Activated CD8-positive, alpha-beta T cell treated with anti-CD3 and anti-CD28 coated beads for 36 hours (primary cell): ENCODE measurements at places on chromosomes 1 and 21.

DNA sequence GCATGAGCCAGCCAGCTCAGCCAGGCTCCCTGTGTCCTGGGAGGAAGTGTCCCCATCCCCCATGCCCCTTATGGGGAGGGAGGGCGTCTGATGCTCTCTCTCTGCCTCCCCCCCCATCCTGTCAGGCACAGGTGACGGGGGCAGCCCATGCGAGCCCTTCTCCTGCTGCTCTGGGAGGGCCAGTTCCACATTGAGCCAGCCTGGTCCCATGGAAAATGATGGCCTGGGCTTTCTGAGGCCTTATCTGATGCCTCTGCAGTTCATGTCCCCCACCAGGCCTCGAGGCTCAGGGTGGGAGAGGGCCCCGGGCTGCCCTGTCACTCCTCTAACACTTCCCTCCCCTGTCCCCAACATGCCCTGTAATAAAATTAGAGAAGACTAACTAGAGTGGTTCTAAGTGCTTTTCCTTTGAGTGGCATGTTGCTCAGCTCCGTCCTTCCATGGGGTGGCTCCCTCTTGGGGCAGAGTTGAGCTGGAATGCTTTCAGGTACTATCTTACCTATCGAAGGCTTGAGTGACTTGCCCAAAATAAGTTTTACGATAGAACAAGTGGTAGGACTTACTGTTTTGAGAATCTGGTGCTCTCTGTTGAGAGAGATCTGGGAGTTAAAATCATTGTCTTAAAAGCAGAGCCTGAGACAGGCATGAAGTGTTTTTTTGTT lies 1.8 kb upstream of the MTFR1L start:
- DNase-seq, result no peak

DNA sequence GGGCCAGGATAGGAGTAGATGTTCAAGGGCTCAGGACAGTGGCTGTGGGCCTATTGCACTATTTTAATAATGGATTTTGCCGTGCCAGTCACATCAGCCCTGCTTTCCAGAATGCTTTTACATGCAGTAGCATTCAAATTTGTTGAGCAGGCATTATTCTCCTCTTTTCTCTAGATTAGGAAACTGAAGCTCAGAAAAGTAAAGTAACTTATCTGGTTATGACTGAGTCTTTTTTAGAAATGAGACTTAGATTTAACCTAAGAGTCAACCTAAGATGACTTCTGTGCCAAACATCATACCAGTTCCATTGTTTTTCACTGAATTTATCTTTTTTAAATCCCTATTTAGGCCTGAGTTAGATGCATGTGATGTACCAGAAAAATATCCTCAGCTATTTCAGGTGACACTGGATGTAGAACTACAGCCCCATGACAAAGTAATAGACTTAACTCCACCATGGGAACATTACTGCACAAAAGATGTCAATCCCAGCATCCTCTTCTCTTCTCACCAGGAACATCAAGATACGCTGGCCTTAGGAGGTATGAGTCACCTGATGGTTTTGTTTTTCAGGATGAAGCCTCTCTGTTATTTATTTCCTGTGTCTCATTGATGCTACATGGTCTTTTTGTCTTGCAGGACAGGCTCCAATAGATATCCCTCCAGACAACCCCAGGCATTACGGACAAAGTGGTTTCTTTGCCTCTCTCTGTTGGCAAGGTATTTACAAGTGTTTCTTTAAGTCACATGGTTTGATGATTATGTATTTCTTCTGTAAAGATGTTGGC lies 31.4 kb upstream of the LEPR start:
- DNase-seq, result no peak

GRCh38 chr1:19336543-19336942 lies 24.4 kb downstream of the SLC66A1 start:
- peak; percentile 73 for DNase-seq

- DNase-seq, result no peak
Measured at GRCh38 chr1:183812686-183813569, 8.0 kb downstream of the RGL1 start.

- no peak for DNase-seq
Measured at GRCh38 chr21:27953340-27954045, 986.6 kb upstream of the ADAMTS5 start.

DNA sequence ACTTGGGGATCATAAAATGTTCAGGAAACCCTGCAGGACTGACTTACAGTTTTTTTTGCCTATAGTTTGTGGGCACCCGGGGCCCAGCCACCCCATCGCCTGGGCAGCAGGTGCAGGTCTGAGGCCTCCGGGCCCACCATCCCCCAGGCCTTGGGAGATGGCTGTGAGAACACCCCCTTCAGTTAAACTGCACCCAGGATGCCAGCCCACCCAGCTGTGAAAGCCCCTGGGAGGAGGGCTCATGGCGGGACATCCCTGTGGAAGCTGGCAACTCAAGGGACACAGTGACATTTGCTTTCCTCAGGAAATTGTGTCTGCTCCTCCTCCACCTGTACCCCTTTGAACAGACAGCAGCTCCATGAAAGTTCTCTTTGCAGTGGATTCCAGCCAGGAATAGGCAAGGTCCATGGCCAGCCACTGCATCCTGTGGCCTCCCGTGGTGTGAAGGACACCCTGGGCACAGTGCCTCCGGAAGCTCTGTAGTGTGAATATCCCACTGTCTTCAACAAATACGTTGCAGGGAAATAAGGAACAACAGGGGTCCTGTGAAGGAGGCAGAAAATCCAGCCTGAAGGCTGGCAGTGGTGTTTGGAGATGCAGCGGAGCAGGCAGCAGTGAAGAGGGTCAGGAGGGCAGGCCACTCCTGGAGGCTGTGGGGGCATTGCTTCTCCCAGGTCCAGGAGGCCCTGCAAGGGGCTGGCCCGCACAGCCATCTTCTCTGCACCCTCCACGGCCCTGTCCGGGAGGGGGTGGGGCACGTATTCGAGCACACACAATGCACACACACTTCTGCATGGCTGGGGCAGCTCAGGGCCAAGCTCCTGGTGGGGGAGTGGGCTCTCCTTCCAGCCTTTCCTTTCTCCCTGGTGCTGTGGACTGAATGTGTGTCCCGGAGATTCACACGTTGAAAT lies 2.1 kb upstream of the OBSCN start:
- no peak for DNase-seq

DNA sequence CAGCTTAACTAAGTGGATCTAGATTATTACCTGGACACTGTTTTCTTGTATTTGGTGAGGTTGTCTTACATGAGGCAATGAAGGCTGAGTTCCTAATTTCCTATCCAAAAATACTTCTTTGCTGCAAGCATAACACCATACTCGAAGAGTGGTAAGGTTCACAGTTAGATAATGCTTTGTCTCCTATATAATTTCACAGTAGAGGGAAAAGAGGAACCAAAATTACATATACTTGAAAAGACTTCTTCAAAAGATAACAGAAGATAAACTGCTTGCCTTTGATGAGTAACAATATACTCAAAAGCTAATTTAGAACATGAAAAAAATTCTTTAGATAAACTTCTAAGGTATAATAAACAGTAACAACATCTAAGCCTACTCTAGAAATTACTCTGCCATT lies 20.4 kb downstream of the USP33 start:
- DNase-seq, result no peak

DNA sequence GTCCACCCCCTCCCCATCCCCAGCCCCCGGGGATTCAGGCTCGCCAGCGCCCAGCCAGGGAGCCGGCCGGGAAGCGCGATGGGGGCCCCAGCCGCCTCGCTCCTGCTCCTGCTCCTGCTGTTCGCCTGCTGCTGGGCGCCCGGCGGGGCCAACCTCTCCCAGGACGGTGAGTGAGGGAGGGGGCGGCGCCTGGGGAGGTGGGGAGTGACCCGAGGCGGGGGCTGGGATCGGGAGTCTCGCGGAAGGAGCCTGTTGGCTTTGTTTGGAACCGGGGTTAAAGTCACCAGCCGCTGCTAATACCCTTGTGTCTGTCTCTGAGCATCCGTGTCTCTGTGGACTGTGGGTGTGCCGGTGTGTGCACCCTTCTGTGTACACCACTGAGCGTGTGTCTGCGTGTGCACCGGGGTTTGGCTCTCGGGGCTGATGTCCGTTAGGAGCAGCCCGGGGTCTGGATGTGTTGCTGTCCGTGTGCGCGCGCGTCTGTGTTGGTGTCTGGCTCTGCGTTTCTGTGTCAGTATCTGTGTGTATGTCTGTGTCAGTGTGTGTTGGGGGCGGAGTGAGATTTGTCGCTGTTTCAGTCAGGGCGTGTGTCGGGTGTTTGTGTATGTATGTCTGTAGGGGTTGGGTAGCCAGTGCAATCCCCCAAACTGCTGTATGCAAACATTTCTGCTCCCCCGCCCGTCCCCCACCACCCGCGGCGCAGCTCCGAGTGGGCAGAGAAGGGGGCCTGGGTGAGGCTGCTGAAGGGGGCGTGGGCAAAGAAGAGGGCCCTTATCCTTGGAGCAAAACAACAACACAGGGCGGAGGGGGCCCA lies 480 bp downstream of the CADM3 start:
- DNase-seq, result no peak

DNA sequence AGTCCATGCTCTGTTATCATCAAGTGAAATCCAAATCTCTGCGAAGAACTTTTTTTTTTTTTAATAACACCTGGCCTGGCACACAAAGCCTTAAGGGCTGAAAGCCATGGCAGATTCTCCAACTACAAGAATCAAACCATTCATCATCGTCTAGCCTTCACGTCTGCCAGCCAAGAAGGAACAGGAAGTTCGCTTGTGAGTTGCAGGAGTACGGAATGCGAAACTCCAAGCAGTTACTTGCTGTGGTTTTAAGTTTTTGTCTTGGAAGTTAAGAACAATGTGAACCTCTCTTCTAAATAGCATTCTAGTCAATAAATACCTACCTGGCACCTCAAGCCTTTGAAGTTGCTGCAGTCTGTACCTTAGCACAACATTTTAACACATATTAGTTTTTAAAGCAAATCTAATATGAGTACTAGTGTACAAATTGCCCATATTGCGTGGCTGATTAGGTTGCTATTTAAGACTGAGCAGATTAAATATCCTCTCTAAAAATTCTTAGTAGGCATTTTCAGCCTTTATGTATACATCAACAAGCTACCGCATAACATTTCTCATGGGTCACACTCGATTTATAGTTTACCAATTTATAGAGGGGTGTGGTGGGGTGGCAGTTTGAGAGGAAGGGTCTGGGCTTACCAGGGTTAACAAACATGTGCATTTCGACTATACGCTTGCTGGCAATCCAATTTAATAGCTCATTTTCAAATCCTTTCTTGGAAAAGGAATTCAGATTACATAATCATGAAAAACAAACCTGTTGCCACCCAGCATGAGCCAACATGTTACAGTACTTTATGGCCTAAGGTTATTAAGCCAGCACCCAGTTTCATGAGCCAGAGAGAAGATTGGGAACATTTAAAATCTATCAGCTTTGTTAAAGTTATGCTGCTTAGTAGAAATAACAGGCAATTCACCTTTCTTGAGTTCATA lies 22.2 kb upstream of the PTPN14 start:
- no peak for DNase-seq

- no peak for DNase-seq
Measured at GRCh38 chr1:34846265-34846664, 13.3 kb downstream of the SMIM12 start.

DNA sequence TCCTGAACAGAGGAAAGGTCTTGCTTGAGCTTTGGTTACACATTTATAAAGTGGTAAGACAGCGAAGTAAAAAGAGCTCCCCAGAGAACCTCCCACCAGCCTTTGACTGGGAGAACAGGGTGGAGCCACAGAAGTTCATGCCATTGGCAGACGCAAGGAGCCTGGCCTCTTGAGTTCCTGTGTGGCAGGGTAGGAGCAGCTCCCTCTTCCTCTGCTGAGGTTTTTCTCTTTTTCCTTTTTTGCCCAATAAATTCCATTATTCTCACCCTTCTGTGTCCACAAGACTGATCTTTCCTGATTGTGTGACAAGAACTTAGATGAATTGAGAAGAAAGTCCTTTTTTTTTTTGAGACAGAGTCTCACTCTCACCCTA lies 4.3 kb downstream of the THEM4 start:
- DNase-seq, result peak; percentile 79
